Activated B cell treated with CpG ODN at 0.5 μM for 24 hours (primary cell): ENCODE measurements at places on chromosomes 11 and 22. TPM values are rescaled to one million over a fixed set of nuclear protein-coding genes. Genes with fewer than 3 reads are reported as not detected.
A peak's percentile ranks its signal among the peaks of the same experiment; 100 is the strongest.

GLYAT gene
- total RNA-seq: not detected in 2 replicates

SLC15A3 gene
- 76.4 and 77.8 TPM in 2 replicates for total RNA-seq

USH1C gene
- not detected in 2 replicates for total RNA-seq

- H3K4me3 ChIP-seq: no peak overlapping the region
- H3K27ac ChIP-seq: peak overlapping the region; percentile 83
- H3K27me3 ChIP-seq: no peaks in the 10 kb centered on the region
- no peak for DNase-seq
- H3K36me3 ChIP-seq: peaks cover 2% of the 10 kb centered on the region
These were observed 9.2 kb downstream of the PRR5 start for GRCh38 chr22:44711241-44711560.
